ENCODE measurements at places on chromosomes 4 and X.

- DNase-seq: no peak
Observed at GRCh38 chr4:110815950-110816349, 193.1 kb upstream of the PITX2 start.

- no peak for DNase-seq
Observed at GRCh38 chr4:145347684-145348083, 134.0 kb upstream of the SMAD1 start.

- no peak for DNase-seq
Observed at GRCh38 chrX:100358766-100359165, 51.3 kb downstream of the PCDH19 start.

DNA sequence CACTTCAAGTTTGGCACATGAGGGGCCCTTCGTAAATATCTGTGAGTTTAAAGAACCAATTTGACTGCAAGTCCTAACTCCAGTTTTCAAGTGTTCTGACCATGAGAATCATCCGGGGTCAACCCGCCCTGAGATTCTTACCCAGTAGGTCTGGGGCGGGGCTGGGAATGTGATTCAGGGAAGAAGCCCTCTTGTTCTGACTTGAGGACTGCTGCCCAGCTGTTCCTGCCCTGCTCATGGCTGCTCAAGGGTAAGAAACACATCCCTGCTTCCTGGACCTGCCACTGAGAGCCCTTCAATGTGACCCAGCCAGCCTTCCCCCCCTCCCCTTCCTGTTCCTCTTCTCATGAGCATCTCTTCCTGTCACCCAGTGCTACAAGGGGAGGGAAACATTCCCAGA, 92.7 kb upstream of the PGRMC2 start:
- no peak for DNase-seq

DNA sequence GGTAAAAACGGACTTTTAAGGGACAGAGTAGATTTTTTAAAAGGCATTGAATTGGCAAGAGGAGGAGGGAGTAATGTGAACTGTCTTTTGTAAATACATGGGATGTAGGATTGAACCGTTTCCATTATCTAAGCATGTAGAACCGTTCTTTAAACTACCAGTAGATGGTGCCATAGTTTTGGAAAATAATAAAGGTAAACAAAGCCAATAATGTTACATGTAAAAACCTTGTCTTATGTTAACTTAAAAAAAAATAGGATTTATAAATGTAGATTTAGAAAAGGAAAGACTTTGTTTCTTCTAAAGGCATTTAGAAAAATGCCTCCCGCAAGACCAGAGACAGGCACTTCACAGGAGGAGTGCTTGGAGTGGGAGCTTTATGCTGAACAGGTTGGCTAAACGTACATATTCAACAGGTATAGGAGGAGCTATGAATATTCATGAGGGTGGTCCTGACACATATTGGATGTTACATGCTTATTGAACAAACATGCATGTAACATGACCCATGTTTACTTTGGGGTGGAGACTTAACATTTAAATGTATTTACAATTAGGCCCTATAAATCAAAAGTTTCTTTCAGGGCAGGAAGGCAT, 45.5 kb upstream of the FAM241A start:
- peak; percentile 71 for DNase-seq

DNA sequence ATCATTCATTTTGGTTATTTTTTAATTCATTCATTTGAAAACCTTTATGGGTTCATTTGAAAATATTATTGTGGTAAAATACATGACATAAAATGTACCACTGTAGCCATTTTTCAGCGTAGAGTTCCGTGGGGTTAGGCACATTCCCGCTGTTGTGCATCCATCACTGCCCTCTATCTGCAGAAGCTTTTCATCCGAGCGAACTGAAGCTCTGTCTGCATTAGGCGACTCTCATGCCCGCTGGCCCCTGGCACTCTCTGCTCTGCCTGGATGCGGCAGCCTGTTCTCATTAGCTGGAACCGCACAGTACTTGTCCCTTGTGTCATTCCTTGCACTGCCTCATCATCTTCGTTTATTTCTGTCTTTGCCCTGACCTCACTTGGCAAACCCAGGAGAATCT, 17.5 kb downstream of the CFAP99 start:
- DNase-seq: no peak

DNA sequence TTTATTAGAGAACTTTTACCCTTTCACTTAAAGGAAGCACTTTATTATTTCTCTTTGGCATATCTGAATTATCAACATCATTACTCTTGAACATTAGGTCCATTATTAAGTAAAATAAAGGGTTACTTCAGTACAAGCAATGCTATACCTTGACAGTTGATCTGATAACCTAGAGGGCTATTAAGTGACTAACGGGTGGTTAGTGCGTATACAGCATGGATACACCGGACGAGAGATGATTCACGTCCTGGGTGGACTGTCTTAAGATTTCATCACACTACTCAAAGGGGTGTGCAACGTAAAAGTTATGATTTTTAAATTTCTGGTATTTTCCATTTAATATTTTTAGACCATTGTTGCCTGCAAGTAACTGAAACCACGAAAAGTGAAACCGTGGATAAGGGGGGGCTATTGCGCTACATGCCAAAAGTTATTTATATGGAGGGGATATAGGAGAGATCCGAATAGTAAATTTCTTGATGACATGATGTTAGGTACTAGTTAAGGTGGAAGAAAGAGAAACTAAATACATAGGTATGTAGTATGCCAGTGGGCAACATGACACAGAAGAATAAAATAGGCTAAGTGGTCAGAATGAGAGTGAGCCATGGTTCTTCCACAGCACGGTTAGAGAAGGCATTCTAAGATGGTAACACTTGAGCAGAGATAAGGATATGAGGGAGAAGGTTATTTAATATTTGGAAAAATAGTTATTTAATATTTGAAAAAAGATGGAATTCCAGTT, 230.8 kb upstream of the ANKRD50 start:
- peak; percentile 89 for DNase-seq

DNA sequence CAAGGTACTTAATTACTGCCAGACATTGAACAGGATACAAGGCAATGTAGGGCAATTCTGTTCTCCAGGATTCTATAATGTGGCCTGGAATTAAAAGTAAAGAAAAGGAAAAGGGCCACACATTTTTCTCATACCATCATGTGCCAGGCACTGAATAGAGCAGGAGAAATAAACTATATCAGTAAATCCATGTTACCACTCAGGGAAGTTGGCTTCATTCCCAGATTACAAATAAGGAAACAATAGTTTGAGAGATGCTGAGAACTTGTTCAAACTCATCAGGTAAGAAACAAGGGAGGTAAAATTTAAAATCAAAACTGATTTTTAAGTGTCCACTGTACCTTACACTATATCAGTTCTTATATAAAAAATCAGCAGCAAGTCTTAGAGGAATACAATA, 645.0 kb upstream of the ATOH1 start:
- DNase-seq: peak; percentile 18

DNA sequence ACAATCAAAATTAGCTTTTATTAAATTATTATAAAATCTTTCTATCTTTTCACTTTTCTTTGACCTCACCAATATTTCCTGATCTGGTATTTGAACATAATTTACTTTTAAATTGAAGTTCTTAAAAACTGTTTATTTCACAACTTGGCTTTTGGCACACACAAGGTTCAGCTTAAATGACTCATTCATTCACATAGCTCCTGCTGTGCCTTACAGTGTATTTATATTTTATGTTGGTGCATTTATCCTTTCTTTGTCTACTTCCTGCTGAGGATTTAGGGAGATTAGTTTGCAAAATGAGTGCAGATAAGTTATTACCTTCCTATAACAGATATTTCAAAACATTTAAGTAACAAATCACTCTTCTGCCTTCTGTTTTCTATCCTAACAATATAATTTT, 430.6 kb downstream of the DTHD1 start:
- DNase-seq: no peak

DNA sequence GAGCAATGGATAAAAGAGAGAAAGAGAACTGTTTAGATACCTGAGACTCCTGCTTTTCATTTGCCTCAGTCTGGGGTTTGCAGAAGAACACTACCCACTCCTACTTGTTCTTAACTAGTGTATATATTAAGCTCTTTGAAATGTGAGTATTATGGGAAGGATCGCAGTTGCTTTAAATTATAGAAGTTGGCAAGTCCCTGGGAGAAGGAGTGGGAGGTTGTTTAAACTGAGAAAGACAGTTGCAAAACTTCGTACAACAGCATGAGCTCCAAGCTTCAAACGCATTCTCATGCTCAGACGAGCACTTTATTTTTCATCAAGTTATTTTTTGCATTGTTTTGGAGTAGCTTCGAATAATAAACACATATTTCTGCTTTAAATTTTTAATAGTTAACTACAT, 88.1 kb upstream of the C1QTNF7 start:
- DNase-seq: no peak

GRCh38 chr4:173181848-173182247, 13.2 kb downstream of the GALNT7 start:
- peak; percentile 77 for DNase-seq

DNA sequence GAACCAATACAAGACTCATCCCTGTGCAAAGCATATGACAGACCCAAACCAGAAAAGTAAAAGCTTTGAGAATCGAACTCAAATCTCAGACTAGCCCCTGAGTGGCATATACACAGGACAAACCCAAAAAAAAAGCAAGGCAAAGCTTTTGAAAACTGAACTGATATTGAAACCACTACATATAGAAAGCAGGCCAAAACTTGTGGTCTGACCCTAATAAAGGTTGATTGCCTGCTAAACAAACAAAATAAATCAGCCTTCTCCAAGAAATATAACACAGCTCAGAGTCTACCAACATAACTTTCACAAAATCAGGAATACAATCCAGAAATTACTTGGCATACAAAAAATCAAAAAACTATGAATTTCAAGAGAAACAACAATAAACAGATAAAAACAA, 40.3 kb downstream of the LRBA start:
- DNase-seq: no peak

GRCh38 chrX:75887833-75888232, 102.8 kb upstream of the MAGEE2 start:
- DNase-seq: no peak

DNA sequence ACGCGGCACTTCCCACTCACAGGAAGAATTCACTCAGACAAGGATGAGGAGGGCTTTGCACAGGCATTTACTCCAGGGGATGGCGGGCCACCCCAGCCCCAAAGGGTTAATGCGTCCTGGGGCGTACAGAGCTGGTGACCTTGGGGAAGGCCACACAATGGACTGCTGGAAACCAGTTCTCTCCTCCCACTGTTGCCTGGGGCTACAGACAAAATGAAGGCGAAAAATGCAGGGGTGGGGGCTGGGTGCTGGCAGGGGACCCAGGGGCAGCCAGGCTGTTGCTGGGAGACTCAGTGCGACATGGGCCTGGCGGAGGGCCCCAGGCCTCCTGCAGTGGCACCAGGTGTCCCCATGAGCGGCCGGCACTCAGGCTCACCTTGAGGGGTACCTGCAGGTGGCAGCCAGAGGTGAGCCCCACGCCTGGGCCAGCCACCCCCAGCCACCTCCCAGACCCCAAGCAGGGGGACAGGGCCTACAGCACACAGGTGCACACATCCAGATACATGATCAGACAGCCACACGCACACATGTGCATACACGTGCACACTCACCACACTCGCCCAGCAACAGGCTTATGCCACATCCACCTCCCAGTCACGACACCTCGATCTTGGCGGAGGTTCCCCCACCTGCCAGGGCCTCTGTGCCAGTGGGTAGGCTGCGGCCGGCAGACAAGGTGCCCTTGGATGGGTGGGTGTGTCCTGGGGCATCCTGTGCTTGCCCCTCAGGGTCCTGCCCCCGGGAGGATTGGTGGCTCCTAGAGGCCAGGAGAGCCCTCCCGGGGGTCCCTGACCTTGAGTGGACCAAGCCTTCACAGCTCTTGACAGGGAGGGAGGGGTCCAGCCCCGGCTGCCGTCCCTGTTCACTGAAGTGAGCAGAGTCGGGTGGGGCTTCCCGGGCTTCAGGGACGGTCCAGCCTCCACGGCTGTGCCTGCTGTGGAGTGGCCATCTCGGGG, 13.1 kb downstream of the NAT8L start:
- no peak for DNase-seq

DNA sequence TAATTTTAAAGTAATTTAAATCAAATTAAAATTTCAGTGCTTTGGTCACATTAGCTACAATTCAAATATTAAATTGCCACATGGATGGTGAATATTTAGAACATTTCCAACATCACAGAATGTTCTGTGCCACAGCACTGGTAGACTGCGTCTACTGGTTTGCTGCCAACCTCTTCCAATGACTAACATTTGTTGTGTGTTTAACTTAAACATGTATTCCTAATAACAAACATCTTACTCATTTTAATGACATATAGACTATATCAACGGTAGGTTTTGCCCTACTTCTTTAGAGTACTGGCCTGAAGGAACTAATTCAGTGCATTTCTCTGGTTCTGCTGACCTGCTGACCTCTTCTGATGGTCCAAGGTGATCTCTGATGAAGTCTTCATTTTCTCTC, 157.6 kb downstream of the DCK start:
- DNase-seq: peak; percentile 93

DNA sequence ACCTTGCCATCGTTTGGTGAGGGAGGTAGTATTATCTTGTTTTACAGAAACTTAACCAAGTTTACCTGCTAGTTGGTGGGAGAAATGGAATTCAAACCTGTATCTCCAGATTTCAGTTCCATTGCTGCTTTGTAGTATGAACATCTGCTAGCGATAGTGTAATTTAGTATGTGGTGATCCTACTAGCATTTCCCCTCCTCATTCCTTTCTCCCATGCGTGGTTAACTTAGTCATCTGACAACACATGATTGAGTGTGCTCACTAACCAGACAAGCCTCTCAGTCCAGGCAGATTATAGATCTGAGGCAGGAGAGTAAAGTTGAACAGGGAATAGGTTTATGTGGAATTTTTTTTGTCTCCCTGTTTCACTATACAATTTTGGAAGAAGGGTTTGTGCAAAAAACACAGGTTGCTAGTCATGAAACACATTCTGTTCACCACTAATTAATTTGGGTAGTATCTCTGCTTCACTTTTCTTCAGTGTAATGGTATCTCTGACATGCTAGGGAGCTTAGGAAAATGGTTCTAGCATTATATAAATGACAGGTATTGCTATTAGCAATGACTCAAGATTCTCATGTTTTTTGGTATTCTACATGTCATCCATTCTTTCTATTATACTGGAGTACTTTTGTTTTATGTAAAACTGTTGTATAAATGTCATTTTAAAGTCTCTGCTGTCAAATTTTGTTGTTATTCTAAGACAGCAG, 21.7 kb downstream of the RBPJ start:
- peak; percentile 86 for DNase-seq

DNA sequence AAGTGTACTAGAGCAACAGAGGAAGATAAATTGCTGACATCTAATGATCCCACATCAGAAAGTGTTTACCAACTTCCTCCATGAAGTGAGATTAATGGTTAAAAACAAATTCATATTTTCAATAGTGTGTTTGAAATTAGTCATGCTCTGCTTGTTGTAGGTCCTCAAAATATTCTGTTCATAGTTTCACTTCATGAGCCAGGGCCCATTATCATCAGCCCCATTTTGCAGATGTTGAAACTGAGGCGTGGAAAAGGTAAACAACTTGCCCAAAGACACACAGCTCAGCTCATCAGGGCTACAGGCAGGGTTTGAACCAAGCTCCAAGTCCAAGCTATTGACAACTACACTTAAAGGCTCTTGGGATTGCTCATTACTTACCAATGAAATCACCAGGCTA, 103.5 kb upstream of the PPARGC1A start:
- no peak for DNase-seq

- no peak for DNase-seq
Observed at GRCh38 chr4:98510757-98511517, 147.5 kb downstream of the TSPAN5 start.

- no peak for DNase-seq
Observed at GRCh38 chrX:154419688-154420401, 8.5 kb downstream of the TAFAZZIN start.

GRCh38 chr4:14918336-14918735, 83.9 kb upstream of the CPEB2 start:
- no peak for DNase-seq

Data from PC-3 (cell line).